ENCODE measurements at places on chromosomes 6 and 20. TPM values are rescaled to one million over a fixed set of nuclear protein-coding genes. Genes with fewer than 3 reads are reported as not detected.

DNA sequence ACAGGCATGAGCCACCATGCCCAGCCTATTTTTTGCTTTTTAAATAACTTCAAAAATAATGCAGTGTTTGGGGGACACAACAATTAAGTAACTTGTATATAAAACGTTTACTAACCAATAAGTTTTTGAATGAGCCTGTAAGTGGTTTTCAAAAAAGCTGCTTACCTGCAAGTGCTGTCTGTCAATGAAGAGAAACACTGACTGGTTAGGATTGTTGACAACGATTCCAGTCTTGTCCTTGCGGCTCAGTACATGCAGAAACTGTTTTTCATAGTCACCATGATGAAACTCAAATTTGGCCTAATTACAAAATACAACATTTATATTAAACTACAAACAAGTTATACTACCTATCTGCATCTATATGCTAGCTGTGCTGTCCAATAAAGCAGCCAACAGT is 10.3 kb downstream of the C6orf62 start:
- DNase-seq: no peak

- DNase-seq: no peak
Measured at GRCh38 chr20:50151034-50151743, 2.3 kb downstream of the PEDS1 start.

DNA sequence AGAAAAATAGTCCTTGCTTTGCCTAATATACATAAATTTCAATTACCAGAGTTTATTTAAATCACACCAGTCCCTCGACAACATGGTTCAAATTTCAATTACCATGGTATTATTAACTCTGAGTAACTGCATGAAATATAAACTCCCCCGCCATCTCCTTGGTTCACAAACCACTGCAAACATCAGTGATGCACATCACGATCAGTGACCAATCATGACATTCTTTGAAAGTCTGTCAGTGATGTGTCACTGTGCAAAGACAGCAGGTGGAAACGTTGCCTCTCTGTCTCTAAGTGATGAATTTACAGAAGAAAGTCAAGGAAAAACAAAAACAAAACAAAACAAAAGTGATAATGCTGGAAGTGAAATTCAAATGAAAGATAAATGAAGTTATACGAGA is 86.7 kb downstream of the TASP1 start:
- no peak for DNase-seq

GRCh38 chr6:56399672-56400263 is 152.4 kb upstream of the COL21A1 start:
- no peak for DNase-seq

- no peak for DNase-seq
Measured at GRCh38 chr6:75116946-75117345, 88.9 kb downstream of the COL12A1 start.

PRICKLE4 gene
- 3.5 TPM for polyA plus RNA-seq

- DNase-seq: no peak
Measured at GRCh38 chr6:127590344-127590743, 13.4 kb downstream of the C6orf58 start.

- no peak for DNase-seq
Measured at GRCh38 chr6:6635869-6636268, 47.3 kb downstream of the LY86 start.

ATF6B gene
- 104 TPM for polyA plus RNA-seq

EPHA7 gene
- polyA plus RNA-seq: 48.5 TPM

DNA sequence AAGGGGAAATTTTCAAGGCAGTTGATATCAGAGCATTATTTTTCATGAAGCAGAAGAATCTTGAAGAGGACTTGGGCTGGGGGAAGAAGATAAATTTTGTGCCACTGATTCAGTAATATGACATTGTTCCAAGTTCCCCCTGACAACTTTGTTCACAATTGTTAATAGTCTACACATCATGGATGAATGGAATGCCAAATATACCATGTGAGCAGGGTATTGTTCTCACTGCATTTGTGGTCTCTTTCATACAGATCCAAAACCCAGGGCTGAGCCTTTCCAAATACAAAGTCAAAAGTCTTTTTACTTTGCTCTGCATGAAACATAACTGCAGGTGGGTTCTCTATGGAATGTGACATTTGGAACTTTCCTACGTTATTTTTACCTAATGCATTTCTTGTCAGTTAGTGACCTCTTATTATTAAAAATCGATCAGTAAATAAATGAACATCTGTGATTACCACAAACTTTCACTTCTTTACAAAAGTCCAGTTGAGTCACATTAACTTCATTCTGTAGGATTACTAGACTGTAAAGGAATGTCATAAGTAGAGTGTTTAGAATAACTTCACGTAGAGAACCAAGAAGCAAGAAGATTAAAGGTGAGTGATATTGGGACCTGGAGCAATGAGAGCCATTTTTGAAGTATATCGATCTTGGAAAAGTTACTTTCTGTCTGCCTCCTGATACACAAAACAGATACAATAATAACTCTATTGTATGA is 100.9 kb downstream of the RCAN2 start:
- DNase-seq: no peak

All from right renal pelvis (tissue), 4 donors.